SK-N-DZ (cell line): ENCODE measurements at places on chromosomes 2 and 18.
A peak's percentile ranks its signal among the peaks of the same experiment; 100 is the strongest.

DNA sequence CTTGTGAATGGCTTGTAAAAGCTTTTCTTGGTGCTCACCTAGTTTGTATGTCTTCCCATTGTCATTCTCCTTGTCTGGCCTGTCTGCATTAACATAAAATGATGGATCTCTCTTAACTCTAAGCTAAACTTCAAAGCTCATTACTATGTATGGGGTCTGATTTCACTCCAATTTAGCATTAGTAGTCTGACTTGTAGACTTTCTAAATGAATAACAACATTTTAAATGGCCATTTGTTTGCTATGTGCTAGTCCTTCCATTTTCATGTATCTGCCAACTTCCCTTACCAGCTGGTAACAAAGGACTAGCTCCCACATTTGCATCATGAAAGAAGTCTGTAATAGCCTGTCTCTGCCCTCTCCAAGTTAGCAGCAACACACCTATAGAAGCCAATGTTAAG is 324.2 kb upstream of the RGPD4 start:
- DNase-seq: no peak

DNA sequence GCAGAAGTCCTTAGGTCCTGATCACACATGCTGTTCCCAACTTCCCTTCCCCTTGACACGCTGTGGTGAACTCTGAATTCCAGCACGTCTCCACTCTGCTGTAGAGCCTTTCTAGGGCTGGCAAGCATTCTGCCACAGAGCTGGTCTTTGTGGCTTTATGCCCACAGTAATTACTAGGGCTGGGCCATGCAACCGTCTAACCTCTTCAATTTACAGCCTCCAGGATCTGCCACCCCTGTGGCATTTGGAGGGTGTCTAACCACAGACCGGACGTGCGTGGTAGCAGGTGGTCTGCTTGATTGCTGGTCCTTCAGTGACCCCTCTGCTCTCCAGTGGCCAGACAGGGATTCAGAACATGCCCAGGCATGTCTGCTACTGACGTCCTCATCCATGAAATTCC is 43.1 kb upstream of the TGFA start:
- no peak for DNase-seq

GRCh38 chr2:134718023-134718816 is 580 bp downstream of the TMEM163 start:
- DNase-seq: peak; percentile 19

DNA sequence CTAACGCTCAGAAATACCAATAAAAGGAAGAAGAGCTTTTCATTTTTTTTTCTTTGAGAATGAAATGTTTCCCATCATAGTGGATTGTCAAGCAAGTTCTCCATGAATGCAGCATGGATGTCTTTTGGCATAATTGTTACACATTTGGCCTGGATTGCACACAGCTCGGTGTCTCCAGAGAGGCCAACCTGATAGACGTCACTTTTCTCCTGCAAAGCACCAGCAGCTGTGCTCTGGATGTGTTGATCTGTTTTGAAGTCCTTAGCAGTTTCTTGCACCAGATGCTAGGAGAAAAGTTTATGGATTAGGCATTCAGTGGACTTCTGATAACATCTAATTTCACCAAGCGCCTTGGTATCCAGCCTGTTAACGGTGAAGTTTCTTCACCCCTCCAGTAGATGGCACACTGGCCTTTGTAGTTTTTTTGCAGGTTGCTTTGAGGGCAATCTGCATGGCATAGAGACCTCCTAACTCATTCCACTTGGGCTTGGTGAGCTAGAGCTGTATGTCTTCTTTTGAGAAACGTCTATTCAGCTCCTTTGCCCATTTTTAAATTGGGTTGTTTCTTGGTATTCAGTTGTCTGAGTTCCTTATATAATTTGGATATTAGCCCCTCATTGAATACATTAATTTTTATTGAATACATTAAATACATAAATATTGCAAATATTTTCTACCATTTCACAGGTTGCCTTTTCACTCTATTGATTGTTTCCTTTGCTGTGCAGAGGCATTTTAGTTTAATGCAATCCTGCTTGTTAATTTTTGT is 59.7 kb downstream of the PTH2R start:
- DNase-seq: peak; percentile 81

GRCh38 chr2:218754201-218754600 is 27.7 kb upstream of the CYP27A1 start:
- no peak for DNase-seq

DNA sequence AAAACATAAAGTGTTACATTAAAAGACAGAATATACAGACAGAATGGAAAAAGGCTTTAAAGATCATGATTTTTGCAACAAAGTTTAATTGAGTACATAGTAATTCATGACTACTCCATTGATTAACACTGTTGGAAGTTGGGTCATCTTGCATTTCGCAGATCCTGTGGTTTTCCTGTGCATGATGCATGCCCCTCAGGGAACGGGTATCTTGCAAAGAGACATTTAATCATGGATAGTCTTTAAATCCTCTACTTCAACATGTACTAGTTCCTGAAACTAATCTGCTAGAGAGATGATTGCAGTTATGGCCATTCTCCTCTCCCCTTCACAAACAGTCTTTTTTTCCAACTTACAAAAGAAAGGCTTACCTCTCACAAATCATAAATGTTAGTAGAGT is 155.6 kb upstream of the DSEL start:
- no peak for DNase-seq

GRCh38 chr2:84653302-84653701 is 137.0 kb downstream of the DNAH6 start:
- DNase-seq: no peak

GRCh38 chr2:8380026-8380425 is 301.8 kb upstream of the ID2 start:
- DNase-seq: no peak
